ENCODE measurements at places on chromosomes 11 and 22.

DNA sequence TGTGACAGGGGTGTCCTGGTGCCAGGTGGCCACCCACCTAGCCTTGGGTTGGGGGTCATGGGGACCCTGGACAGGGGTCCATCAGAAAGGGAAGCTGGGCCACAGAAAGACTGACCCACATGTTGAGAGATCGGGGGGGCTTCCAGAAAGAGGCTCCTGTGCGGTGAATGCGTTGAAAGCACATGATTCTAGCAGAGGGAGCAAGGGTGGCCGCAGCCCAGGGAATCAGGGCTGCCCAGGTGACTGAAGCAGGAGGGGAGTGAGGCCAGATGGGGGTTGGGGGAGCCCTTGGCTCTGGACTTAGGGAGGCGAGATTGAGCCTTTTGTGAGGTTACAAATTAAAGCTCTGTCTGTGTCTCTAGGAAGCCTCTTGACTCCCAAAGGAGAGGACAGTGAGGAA lies 80.7 kb downstream of the MORC2 start:
- DNase-seq, result no peak

GRCh38 chr22:47294222-47294532 lies 531.7 kb downstream of the TBC1D22A start:
- DNase-seq, result no peak

DNA sequence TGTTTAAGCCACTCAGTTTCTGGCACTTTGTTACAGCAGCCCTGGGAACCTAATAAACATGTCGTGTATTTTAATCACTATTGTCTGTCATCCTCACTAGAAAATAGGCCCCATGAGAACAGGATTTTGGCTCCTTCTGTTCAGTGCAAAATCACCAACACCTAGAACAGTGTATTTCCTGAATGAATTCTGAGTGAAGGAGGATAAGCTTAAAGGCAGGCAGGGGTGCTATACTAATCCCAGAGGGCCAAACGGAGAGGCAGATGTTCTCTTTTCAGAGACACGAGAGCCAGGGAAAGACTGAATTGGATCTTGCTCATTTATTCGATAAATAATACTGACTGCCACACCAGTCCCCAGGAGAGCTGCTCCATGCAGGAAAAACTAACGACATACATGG lies 10.4 kb downstream of the SMCO4 start:
- no peak for DNase-seq

DNA sequence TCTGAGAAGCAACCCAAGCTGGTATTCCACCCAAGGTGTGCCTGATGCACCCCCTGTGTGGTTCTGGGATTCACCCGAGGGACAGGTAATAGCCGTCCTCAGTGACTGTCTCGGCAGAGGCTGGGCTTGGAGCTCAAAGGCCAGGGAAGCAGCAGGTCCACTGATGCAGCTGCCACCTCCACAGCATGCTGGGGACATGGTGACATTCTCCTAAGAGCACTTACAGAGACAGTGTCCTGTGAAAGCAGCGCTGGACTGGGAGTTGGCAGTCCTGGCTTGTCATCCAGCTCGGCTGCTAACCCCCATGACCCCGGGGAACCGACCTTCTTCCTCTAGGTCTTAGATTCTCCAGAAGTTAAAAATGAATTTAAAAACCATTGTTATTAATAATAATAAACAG lies 72.8 kb downstream of the RPUSD4 start:
- DNase-seq, result no peak

GRCh38 chr11:34468209-34468841 lies 29.6 kb downstream of the CAT start:
- DNase-seq, result no peak

DNA sequence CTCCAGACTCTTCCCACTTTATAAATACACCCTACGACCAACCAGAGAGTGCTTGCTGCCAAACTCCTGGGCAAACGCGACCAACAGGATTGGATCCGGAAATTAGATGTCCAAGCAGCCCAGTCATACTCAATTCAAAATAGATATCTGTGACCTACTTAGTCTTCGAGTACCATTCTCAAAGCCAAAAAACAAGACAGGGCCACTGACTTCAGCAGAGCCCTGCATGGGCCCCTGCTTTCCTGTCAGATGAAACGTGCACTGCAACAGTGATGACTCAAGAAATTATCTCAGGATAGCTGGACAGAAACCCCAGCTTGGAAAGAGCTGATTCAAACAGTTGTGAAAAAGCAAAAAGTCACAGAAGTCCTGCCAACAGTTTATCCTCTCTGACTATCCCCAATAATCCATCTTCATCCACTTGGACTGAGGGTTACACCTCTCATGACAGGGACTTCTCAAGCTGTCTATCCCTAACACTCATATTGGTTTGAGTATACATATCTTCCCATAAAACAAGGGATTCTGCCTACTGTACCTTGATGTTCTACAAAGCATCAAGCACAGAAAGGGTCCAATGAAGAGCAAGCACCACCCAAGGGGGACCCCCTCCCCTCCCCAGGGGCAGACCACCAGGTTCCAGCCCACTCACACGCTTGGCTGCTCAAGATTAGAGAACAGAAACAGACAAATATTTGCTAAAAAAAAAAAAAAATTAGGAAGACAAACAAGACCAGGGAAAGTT lies 17.4 kb downstream of the SMCO4 start:
- no peak for DNase-seq

- DNase-seq, result no peak
Measured at GRCh38 chr11:35914816-35915215, 29.0 kb upstream of the LDLRAD3 start.
